ENCODE measurements at places on chromosomes 1 and 21.

DNA sequence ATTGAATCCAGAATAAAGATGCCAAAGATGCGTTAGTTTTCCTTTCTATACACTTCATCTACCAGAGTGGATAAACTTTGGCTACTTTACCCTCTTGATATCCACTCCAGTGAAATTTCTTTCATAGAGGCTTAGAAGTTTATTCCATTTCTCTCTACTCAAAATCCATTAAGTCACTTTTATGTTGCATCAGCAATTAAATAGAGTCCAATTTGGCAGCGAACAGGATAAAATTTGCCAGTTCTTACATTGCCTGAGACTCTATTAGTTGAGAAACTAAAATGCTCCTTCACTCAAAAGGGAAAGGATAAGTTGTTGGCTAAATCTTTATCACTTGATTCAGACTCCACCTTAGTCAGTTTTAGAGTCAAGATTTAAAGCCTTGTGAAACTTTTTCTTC lies 57.9 kb downstream of the ACBD6 start:
- DNase-seq: no peak

DNA sequence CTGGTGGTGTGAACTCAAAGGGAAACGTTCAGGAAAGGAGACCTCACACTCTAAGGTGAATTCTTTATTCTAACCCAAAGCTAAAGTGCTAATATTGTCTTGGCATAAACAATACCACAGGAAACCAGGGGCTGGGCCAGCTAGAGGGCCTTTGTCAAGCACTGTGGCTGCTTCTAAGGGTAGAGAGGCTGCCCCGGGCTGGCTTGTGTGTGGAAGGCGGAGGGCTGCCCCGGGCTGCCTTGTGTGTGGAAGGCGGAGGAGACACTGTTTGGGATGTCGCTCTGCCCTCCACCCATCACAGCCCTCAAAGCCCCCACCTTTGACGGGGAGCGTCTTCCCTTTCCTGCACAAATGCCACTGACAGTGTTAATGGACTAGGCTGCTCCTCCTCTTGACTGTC lies 216.8 kb downstream of the TOMM20 start:
- peak; percentile 49 for DNase-seq

DNA sequence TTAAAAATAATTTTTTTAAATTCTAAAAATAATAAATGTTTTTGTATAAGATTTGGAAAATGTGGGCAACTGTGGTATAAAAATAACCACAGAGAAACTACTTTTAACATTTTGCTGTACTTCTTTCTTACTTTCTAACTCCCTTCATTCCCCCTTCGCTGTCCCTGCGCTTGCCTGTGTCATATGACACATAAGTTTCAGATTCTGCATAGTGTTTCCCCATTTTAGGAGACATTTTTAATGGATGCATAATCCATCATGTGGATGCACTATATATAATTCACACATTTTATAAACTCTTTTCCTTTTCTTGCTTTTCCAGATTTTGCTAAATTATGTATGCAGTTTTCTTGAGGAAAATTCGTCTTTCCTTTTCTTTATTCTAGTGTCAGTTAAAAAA lies 16.3 kb downstream of the ATG4C start:
- DNase-seq: no peak

GRCh38 chr1:89047734-89048133 lies 17.3 kb downstream of the GBP1 start:
- no peak for DNase-seq

DNA sequence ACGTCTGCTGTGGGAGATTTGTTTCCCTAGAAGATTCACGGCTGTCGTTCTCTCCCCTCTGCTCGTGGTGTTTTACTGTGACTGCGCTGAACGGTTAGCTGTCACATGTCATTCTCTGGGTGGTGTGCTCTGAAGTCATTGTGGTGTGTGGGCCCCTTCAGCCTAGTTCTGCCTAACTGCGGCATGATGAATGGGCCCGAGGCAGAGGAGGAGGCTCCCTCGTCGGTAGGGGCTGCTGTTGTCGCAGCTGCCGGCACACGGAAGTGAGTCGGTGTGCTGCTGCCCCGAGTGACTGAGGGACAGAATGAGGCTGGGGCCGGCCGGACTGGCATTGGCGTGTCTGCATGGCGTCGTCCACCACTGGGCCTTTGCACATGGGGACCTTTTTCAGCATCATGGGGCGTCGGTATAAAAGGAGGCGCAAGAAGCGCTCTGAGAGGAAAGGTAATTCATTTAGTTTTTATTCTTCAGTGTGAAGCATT lies 77.9 kb downstream of the ADARB1 start:
- DNase-seq: peak; percentile 61

- DNase-seq: no peak
Observed at GRCh38 chr1:236078993-236079392, 14.1 kb upstream of the NID1 start.
